ENCODE measurements at places on chromosomes 2 and 18.

- no peak for DNase-seq
Measured at GRCh38 chr2:230893841-230894781, 29.4 kb downstream of the ITM2C start.

DNA sequence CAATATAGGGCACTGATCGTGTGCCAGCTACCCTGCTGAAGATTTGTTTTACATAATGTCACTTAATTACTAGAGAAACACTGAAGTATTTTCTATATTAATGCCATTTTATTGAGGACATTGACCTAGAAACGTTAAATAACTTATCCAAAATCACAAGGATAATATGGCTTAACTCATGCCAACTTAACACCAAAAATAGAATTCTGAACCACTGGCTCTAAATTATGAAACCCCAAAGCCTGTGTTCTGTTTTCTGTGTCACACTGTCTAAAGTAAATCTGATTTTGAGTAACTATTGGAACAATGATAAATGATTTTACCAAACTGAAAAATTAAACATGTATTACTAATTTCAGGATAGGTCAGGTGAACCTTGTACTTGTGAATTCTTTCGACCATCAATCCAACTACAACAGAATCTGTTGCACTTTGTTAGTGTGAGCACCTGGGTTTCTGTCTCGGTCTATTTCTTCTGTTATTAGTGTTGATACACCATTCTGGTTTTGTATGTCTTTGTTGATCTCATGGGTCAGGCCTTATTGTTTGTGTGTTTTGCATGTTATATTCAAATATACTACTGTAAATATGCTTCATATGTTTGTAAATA lies 48.2 kb upstream of the CCDC141 start:
- DNase-seq = no peak

- DNase-seq = no peak
Measured at GRCh38 chr2:58904095-58904494, 663.0 kb upstream of the FANCL start.

- DNase-seq = no peak
Measured at GRCh38 chr2:28427741-28428415, 35.2 kb downstream of the FOSL2 start.

DNA sequence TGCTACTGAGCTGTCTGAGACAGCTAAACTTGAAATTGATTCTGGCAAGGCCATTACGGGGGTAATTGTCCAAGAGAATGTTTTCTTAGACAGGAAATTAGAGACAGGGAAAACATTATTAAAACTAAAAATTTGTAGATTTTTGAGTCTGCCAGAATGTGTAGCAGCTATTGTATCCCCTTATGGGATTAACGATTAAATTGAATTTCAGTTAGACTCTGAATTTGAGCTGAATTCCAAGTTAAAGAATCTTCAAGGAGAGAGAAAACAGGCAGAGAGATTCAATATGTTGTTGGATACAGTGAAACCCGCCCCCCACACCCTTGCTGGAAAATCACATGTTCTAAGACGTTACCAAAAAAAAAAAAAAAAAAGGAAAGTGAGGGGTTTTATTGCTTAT lies 32.7 kb upstream of the CCDC68 start:
- DNase-seq = peak; percentile 34

Data from muscle of arm (tissue), 14 donors.